Parietal lobe (tissue), 2 donors: ENCODE measurements at places on chromosomes 16 and 17. TPM values are rescaled to one million over a fixed set of nuclear protein-coding genes. Genes with fewer than 3 reads are reported as not detected.

The C1QL1 gene
- 2.2 TPM for total RNA-seq

The TMC8 gene
- total RNA-seq: 2.5 TPM

The HIC1 gene
- total RNA-seq: 3.1 TPM

The TMEM238L gene
- not detected for total RNA-seq

The TP53TG3 gene
- not detected for total RNA-seq

The PNMT gene
- 4.1 TPM for total RNA-seq

The PTX4 gene
- not detected for total RNA-seq

The CD300C gene
- not detected for total RNA-seq

The STX1B gene
- total RNA-seq: 31.6 TPM

The ADGRG1 gene
- 75.1 TPM for total RNA-seq

The HBA1 gene
- total RNA-seq: 263 TPM

The PIEZO1 gene
- total RNA-seq: 8.5 TPM

The HOXB4 gene
- total RNA-seq: not detected

The DHX38 gene
- 79.2 TPM for total RNA-seq

The ZNF423 gene
- total RNA-seq: 12.5 TPM

The KRTAP4-1 gene
- not detected for total RNA-seq

The MT1H gene
- total RNA-seq: not detected

The SCRN2 gene
- 37.6 TPM for total RNA-seq

The PYY gene
- not detected for total RNA-seq

The VASN gene
- total RNA-seq: 1.9 TPM

The TBC1D3 gene
- total RNA-seq: not detected

The CES5A gene
- total RNA-seq: 1.3 TPM

The GJC1 gene
- 109 TPM for total RNA-seq
